ENCODE measurements at places on chromosomes 7 and 10.

DNA sequence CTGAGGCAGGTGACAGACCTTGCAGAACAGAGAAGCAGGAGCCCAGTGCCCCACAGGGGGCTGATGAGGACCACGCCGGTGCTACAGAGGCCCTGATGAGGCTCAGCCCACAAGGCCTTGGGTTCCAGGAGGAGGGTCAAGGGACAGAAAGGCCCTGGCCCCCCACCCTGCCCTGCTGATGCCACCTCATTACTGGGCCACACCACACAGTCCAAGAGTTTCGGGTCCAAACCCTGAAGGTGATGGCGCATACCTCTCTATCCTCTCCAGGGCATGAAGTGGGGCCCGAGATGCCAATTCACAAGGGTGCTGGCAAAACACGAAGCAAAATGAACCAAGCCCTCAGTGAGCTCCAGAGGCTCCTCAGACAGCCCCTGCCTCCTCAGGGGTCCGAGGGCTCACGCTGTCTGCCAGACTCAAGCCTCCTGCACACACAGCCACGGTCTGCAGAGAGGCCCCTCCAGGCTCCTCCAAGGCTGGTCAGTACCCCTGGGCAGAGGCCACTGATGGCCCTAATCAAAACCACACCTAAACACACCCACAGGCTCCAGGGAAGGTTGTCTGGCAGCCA is 32.3 kb downstream of the RASGEF1A start:
- no peak for DNase-seq

GRCh38 chr10:78339251-78339650 is 305.6 kb downstream of the RPS24 start:
- DNase-seq = no peak

DNA sequence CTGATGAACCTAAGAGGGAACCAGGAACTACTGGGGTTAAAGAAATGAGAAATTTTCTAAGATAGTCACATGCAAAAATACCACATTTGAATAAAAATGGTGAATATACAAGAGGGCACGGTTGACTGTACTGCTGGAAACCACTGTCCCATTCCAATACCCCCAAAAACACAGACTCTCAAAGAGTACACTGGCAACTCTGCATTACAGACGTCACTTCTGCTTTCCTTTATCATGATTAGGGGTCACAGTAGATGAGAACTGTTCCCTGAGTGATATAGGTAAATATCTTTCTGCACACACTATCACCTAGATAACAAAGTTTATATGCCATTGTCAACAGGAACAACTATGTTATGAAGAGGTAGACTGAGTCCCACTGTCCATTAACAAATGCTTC is 69.5 kb downstream of the RAPGEF5 start:
- no peak for DNase-seq

GRCh38 chr10:69588358-69588757 is 15.1 kb upstream of the NEUROG3 start:
- no peak for DNase-seq

DNA sequence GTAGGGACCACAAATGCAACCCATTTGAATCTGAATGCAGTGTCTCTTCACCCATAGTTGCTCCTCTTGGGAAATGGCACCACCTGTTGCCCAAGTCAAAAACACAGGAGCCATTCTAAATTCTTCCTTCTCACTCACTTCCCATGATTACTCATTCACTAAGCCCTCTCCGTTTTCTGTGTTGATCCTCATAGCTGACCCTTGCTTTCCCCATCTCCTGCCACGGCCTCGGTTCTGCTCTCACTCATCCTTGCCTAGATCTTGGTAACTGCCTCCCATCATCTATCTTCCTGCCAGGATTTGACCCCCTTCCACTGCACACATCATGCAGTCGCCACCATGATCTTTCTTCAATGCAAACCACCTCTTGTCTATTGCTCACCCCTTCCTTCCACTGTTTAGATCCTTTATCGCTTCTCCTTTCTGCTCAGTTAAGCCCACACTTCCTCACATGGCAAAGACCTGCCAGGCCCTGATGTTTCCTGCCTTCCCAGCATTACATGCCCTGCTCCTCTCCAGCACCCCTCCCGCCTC is 19.0 kb upstream of the CPN1 start:
- no peak for DNase-seq

GRCh38 chr7:45684910-45685618 is 110.9 kb downstream of the ADCY1 start:
- DNase-seq = no peak

DNA sequence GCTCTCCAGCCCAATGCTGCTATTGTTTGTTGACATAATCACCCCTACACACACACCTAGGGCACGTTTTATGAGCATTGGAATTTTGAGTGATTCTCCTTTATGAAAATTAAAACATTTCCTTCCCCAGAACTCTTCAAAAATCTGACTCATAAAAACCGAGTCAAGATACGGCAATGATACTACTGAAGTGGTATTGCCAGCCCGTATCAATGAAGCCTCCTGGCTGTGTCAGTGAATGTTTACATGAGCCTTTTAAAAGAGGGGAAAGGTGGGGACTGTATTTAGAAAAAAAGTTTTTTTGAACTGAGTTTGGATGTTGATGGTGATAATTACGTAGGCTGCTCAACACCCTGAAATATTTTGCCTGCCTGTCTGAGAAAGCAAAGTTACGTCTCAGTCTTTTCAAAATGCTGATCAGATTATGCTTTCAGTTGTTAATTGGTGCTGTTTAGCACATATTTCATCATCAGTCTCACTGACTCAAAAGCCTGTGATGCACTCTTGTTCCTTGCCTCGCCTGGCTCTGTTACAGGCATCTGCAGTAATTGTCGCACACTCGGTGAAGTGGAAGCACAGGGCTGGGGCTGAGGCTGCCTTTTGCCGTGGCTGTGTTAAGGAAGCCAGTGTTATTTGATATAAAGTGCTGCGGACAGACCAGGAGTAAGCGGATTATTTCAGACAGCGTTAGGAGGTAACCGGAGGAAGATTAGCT is 157.4 kb upstream of the TCF7L2 start:
- no peak for DNase-seq

DNA sequence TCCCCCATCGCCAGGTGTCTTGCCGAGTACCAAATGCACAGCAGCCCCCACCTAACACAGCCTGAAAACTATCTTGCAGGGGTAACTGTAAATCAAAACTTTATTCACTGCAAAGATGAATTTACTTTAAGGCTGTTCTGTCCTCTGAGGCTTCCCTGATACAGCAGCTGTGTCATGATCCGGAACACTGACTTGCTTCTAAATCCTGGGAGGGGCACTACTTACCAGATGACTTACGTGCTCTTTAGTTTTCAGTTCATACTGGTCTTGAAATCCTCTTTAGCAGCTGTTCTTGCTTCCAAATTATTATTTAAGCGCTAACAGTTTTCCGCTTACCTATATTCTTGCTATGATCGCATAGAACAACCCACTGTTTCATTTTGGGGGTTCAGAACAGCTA is 4.9 kb downstream of the DYNC1I1 start:
- DNase-seq = no peak

- DNase-seq = no peak
Measured at GRCh38 chr7:103094102-103094501, 19.2 kb downstream of the ARMC10 start.

- no peak for DNase-seq
Measured at GRCh38 chr10:18044976-18045720, 93.4 kb downstream of the SLC39A12 start.

- DNase-seq = no peak
Measured at GRCh38 chr10:19704544-19704943, 111.7 kb upstream of the PLXDC2 start.

DNA sequence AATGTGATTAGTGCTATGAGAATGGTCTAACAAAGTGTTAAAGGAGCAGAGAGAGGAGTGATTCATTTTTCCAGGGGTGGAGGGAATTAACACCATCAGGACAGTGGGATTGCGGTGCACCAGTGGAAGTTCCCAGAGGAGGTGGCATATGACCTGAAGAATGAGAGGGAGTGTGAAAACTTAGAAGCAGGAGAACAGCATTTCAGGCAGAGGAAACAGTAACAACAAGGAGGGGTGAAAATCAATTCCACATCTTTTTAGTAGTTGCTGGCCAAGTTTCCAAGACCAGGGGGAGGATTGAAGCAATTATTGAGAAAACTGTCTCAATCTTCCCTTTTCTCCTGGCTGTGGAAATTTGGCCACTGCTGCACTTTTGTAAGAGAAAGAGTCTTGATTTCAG is 23.7 kb upstream of the CCDC172 start:
- DNase-seq = no peak

DNA sequence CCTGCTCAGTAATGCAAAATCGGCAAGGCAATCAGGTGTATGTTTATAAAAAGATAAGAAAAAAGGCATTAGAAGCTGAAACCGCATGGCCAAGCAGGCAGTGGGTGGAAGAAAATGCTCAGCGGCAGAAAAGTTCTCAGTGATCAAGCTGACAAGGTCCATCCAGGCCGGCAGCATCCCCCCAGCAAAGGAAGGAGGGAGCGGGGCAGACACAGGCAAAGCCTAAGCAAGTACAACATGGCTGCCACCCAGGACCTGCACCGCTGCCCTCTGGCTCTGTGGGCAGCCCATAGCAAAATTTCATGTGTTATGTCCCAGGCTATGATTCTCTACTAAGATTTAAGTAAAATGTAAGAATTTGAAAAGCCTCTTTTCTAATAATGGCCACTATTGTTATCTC is 45.4 kb downstream of the MRPS24 start:
- DNase-seq = no peak

GRCh38 chr7:8176370-8177081 is 85.4 kb downstream of the ICA1 start:
- DNase-seq = peak; percentile 46

- peak; percentile 77 for DNase-seq
Measured at GRCh38 chr10:78960316-78960800, 108.4 kb upstream of the ZMIZ1 start.

- DNase-seq = no peak
Measured at GRCh38 chr7:116340943-116341907, 130.9 kb downstream of the TES start.
